Eye (tissue), 1 donor: ENCODE measurements at places on chromosomes 4 and X.

DNA sequence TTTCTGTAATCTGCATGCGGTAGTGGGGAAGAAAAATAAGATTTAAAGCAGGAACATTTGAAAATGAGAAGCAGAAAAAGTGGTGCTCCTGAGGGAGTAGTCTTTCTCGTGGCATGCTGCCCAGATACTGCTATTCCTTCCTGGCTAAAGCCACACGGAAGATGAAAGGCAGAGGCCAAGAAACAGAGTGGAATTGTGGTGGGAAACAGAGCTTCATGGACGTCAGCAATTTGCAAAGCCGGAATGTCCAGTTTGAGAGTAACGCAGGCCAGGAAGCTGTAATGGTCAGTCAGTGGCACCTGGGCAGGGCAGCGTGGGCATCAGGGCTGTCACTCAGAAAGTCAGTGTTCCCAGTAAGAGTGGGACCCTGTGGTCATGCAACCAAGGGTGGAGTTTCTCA lies 63.7 kb upstream of the FMR1 start:
- peak; percentile 15 for DNase-seq

DNA sequence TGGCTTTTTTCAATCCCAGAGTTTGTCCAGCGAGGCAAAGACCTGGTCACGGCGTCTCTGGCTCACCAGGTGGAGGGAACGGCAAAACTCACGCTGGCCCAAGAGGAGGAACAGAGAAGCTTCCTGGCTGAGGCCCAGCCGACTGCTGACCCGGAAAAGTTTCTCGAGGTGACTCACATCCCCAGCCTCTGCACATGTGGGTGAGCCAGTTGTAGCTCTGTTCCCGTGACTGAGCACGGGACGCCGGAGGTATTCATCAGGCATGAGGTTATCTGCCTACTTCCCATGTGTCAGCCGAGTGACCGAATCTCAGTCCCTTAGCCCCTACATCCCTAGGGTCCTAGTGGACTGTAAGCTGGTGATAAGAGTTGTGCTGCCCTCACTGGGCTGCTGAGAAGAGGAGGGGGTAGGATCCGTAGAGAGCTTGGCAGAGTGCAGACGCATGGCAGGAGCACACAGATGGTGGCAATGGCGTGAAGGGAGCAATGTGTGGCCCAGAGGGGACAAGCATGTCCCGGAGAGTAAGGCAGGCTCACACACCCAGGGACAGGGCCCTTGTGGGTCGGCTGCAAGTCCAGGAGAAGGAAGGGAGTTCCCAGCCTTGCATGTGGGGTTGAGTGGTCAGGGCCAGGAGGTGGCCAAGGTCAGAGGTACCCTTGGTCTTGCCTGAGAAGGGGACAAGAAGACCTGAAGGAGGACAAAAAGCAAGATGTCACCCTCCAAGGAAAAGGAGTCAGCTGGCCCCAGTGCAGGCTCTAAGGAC lies 42.9 kb downstream of the EVC start:
- no peak for DNase-seq

DNA sequence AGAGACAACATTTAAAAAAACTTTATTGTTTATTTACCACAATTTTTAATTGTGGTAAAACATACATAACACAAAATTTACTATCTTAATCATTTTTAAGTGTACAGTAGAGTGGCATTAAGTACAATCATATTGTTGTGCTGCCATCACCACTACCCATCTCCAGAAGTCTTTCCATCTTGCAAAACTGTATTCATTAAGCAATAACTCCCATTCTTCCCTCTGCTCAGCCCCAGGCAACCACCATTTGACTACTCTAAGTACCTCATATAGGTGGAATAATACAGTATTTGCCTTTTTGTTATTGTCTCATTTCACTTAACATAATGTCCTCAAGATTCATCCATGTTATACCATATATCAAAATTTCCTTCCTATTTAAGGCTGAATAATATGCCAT lies 12.8 kb upstream of the FAM47E start:
- no peak for DNase-seq

DNA sequence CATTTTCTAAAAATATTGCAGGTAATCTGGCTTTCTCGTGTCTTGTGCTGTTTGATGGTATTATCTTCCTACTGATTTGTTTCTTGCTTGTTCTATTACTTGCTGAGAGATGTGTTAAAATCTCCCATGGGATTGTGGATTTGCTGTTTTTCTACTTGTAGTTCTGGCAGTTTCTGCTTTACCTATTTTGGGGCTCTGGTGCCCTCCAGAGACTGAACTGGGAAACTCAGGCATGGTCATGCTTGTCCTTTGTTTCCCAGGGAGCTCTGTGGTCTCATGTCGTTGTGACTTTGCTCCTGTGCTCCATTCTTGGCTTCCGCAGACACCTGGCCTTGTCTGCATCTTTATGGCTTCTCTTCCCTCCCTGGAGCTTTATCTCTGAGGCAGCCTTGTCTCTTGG lies 39.5 kb downstream of the NSD2 start:
- DNase-seq = peak; percentile 82

DNA sequence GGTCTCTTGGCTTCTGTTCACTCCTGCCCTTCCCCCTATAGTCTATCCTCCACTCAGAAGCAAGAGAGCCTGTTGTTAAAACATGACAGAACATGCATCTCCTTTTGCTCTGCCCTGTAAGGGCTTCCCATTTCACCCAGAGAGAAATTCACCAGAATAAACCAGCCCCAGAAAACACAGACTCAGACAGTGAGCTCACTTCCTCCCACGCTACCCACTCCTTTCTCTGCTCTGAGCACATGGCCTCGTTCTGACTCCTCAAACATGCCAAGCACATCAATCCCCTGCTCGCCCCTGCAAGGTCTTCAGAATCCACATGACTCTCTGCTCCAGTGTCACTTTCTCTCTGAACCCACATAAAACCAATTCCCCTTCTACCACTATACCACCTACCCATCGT lies 50.4 kb downstream of the MID1 start:
- DNase-seq = no peak

GRCh38 chr4:144584428-144584827 lies 61.5 kb upstream of the HHIP start:
- no peak for DNase-seq

DNA sequence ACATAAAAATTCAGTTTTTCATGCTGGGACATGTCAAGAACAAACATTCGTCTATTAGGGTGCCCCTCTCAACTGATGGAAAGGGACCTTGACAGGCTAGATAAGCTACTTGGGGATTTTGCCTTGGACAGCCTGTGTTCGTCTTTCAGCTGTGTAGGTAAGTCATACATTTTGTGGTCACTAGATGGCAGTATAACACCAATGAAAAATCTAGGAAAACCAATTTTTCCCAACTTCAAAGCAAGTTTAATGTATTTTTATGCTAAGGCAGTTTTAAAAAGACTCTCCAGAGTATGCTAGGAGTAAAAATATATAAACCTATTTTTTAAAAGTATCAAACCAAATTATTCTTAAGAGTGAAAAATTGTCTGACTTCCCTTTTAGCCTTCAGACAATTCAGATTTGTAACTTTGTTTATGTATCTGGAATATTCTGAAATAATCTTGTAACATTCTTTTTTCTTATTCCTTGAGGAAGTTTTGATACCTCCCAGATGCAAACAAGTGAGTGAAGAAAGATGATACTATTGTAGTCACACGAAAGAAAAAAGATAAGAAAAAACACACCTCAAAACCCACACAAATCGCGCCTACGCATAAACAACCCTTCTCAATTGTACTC lies 158.3 kb downstream of the CPE start:
- DNase-seq = peak; percentile 92

GRCh38 chrX:53086464-53086863 lies 4.3 kb downstream of the TSPYL2 start:
- no peak for DNase-seq

- no peak for DNase-seq
Measured at GRCh38 chrX:142084611-142085010, 120.5 kb downstream of the MAGEC2 start.

- DNase-seq = no peak
Measured at GRCh38 chr4:187826725-187827124, 168.8 kb upstream of the ZFP42 start.

GRCh38 chr4:1151541-1151940 lies 20.8 kb downstream of the SPON2 start:
- DNase-seq = no peak

GRCh38 chrX:17024886-17025285 lies 78.4 kb downstream of the REPS2 start:
- peak; percentile 55 for DNase-seq

- DNase-seq = peak; percentile 11
Measured at GRCh38 chrX:78748846-78749245, 1.3 kb downstream of the LPAR4 start.

GRCh38 chr4:112532267-112532666 lies 16.3 kb upstream of the NEUROG2 start:
- DNase-seq = no peak

- DNase-seq = no peak
Measured at GRCh38 chr4:10173037-10173753, 56.6 kb upstream of the WDR1 start.

GRCh38 chrX:110938977-110939732 lies 143.5 kb upstream of the CHRDL1 start:
- DNase-seq = no peak

- no peak for DNase-seq
Measured at GRCh38 chr4:73086095-73086868, 16.8 kb upstream of the COX18 start.

- DNase-seq = no peak
Measured at GRCh38 chrX:121958886-121959285, 911.5 kb downstream of the GLUD2 start.

GRCh38 chrX:147478899-147479298 lies 432.8 kb upstream of the FMR1 start:
- DNase-seq = no peak

- DNase-seq = no peak
Measured at GRCh38 chrX:119474615-119475388, 6.6 kb downstream of the SLC25A5 start.

- peak; percentile 19 for DNase-seq
Measured at GRCh38 chr4:87224141-87224923, 3.9 kb upstream of the KLHL8 start.

GRCh38 chr4:113040793-113041192 lies 8.7 kb upstream of the ANK2 start:
- no peak for DNase-seq

- DNase-seq = no peak
Measured at GRCh38 chrX:20522420-20522819, 255.7 kb upstream of the RPS6KA3 start.

DNA sequence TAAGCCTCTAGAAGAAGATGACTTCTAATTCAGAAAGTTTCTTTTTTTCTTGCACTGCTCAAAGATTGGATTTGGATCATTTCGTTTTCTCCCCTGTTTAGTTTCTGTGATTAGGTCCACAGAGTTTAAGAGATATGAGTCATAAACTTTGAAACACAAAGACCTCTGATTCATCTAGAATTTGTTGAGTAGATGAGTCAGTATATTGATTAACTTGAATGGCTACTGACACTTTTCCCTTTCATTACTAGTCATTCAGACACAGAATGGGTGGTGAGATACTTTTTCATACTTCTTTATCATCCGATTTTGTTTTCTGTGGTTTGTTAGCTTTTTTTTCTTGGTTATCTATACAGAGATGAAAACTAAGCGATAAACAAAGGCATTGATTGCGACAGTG lies 34.1 kb upstream of the AFF2 start:
- DNase-seq = no peak

GRCh38 chr4:89136525-89136924 lies 25.2 kb downstream of the TIGD2 start:
- no peak for DNase-seq

GRCh38 chr4:133812236-133812635 lies 389.4 kb downstream of the PABPC4L start:
- no peak for DNase-seq

DNA sequence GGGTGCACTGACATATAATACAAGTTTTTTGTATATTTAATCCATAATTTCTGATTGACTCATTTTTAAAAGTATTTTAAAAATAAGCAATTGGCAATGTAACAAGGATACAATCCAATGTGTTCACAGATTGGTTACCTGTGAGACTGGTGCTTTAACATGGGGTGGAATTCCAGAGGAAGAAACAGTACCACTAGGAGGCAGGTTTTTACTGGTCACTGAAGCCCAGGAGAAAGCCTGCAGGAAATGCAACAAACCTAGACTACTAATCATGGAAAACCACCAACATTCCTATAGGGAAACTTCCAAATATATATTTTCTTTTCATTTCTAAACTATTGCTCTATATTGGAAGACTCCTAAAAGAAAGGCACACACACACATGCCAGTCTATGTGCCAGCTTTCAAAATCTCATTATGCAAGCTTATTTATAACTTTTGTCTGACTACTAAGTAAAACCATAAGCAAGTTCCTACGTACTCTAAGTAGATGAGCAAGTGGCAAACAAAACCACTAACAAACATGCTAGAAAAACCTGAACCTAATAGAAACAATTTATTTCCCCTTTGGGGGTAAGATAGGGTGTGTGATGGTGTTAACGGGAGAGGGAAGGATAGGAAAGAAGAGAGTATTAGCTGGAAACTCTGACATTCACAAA lies 19.2 kb downstream of the G3BP2 start:
- DNase-seq = no peak

DNA sequence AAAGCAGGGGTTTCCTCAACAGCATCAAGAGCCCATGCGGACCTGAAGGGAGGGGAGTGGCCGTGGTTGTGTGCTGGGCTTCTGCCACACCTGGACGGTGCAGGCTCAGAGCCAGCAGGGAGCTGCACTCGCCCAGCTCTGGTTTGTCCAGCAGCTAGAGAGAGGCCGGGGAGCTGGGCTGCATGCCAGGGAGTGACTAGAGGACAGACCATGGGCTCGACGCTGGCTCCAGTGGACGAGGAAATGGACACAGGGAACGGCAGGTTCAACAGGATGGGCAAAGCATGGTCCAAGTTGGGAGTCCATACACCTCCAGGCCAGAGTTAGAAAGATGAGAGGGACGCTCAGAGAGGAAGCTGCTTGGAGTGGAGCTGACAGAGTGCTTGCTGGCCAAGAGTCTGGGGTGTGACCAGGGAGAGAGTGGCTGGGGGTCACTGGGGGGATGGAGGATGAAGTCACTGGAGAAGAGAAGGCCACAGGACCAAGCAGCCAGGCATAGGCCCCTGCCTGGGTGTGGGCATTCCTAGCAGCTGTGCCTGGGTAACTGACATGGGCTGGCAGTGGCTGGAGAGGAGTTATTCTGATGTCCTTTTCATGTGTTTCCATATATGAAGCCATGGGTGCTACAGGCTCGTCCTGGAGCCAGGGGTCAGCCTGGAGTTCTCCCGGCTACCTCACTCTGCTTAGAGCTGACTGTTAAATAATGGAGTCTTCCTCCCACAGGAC lies 42.8 kb downstream of the HTT-AS start:
- DNase-seq = no peak

- peak; percentile 68 for DNase-seq
Measured at GRCh38 chrX:107628662-107629539, 591 bp downstream of the PRPS1 start.
